ENCODE measurements at places on chromosomes 5 and 9.

DNA sequence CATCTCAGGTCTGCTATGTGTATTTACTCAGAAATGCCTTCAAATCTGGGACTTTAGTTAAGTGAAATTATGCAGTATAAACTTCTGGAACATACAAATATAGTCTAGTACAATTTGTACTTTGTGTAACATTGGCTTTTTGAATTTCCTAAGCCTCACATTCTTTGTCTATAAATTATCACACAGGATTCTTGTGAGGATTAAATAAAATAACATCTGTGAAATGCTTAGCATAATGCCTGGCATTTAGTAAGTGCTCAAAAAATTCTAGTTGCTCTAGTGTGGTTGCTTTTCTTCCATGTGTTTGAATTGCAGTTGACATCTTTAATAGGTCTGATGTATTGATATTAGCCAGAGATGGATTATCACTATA, 2.6 kb downstream of the HMMR start:
- DNase-seq: no peak

DNA sequence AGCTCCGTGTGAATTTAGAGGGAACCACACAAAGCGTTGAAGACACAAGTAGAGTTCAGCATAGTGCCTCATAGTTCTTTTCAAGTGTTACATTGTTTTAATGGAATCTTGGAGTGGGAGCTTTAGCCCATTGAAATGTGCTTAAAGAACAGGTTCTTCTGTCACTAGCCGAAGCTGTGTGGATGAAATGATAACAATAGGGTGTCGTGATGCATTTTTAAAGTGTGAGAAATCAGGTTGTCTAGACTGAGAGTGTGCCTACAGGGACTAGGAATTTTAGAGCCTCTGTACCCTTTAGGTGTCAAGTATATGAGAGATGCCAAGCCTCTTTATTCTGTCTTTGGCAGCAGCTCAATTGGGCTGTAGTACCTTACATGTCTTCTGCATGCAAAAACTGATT, 83.0 kb downstream of the NDUFS4 start:
- no peak for DNase-seq

DNA sequence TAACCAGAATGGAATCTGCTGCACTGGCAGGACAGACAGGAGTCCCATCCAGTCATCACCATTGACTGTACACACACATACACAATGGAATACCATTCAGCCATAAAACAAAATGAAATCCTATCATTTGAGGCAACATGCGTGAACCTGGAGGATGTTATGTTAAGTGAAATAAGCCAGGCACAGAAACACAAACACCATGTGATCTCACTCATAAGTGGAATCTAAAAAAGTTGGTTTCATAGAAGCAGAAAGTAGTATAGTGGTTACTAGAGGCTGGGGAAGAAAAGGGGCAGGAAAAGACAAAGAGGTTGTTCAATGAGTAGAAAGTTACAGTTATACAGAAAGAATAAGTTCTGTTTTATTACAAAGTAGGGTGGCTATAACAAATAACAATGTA, 884.0 kb upstream of the ACO1 start:
- DNase-seq: no peak

GRCh38 chr9:129359916-129360536, 182.0 kb upstream of the IER5L start:
- DNase-seq: no peak

DNA sequence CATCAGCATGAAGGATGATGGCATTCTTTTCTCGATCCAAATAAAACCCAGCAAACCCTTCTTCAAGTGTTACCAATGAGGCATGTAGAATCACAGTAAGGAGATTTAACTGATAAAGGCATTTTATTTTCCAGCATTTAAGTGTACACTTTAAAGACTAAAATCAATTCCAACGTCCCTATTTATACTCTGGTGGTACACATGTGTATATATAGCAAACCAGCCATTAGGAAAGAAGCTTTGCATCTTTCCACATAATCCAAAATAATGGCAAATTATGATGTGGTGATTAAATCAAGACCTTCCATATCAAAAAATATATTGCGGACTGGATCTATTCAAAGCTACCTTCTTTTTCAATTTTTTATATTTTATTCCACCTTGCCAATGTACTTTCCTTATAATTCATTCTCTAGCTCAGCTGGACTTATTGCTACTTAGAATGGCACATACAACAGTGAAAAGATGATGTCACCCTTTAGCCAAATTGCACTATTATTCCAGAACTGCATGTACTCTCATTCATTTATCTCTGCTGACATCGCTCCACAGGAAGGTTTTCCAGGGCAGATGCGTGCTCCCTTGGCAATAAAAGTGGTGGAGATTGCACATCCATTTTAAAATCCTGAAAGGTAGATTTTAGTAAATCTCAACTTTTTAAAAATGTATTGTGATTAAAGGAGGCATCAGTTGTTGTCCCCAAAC, 63.3 kb upstream of the SLC30A5 start:
- DNase-seq: no peak

DNA sequence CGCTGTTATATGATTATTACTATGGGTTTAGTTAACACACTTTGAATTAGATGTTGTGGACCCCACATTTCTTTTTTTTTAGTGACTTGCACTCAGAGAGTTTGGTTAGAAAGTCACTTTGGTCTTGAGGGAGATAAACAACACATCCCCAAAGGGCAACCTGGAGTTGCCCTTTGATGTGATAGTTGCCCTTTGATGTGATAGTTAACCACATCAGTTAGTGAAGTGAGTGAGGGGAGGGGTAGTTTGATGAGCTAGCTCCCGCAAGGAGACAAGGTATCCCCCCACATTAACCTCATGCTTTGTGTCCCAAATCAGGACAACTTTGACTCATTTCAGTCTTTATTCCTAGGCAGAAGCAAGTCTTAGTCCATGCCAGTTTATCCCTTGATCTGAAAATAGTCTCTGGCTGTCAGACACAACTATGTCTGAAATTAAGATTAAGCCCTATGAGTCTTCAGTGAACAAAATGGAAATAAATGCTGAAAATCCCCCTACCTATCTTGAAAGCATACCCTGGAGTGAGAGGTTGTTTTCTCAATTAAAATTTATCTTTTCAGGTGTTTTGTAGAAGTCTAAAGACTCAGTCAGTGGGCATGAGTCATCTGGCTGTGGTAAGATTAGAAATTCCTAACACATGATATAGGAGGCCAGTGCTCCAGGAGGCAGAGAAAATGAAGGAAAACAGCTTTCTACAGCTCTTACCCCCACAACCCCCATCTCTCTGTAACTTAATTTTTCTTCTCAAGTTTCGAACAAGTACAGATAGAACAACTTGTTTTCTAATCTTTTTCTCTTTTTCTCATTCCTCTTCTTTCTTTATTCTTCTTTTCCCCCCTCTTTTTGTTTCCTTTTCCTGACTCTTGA, 208.9 kb upstream of the DMRTA1 start:
- no peak for DNase-seq

DNA sequence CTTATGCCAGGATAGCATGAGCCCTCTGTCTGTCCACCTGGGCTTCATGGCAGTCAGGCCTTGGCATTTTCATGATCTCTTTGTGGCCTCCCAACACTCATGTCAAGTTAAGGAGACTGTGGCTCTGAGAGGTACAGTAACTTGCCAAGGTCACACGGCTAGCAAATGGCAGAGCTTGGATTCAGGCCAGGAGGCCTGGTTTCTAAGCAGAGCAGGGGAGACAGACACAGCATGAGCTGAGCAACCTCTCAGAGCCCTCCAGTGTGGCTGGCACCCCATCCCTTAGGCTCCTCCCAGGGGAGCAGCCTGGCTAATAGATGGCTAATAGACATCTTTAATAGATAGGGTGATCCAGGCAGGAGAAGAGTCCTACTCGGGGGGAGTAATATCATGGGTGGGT, 4.1 kb downstream of the SYNPO start:
- DNase-seq: no peak

- DNase-seq: no peak
Measured at GRCh38 chr5:2269656-2270055, 386.9 kb upstream of the IRX4 start.

DNA sequence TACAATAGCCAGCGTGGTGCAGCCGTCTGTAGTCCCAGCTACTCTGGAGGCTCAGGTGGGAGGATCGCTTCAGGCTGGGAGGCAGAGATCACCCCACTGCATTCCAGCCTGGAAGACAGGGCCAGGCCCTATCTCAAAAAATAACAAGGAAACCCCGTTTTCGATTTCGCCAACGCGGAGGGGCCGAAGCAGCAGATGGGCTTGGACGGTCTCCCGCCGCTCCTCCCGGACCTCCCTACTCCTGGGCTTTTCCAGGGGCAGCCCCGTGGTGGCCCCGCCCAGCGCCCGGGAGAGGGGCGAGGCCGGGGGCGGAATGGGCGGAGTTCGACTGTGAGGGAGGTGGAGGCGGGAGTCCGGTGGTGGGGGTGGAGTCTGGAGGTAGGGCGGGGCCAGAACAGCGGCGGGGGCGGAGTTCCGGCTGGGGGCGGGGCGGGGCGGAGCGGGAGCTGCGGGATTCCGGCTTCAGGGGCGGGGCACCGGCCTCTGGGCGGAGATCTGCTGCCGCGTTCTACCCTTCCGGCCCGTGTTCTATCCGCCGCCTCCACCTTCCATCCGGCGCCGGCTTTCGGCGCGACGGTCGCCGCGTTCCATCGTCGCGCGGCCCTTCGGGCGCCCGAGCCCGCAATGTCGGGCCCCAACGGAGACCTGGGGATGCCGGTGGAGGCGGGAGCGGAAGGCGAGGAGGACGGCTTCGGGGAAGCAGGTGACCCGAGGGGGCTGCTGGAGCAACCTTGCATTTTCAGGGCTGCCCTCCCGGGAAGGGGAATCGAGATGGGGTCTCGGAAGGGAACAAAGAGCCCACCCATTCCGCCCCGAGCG, at the start of gene BBLN:
TSS of gene BBLN (plus strand) at position 482 of the 819 bp plus-strand sequence. CDS start at position 625, 143 bp downstream.
- DNase-seq: peak; percentile 33

GRCh38 chr5:64727150-64727549, 36.8 kb downstream of the SHISAL2B start:
- no peak for DNase-seq

DNA sequence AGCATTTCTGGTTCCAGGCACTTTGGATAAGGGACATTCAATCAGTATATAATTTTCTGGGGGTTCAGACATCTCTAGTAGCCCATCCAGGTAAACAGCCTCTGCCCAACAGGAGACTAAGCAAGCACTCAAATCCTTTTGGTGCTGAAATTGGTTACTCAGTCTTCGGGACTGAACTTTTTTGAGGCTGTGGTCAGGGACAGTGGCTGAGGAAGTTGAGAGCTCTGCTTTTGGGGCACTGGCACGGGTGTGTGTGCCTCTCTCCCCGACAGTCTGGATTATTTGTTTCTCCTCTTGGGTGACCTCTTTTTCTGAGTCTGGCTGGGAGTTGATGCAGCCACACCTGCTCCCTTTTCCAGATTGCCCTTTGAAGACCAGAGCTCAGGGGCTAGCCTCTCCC, 47.6 kb downstream of the ACER2 start:
- no peak for DNase-seq

DNA sequence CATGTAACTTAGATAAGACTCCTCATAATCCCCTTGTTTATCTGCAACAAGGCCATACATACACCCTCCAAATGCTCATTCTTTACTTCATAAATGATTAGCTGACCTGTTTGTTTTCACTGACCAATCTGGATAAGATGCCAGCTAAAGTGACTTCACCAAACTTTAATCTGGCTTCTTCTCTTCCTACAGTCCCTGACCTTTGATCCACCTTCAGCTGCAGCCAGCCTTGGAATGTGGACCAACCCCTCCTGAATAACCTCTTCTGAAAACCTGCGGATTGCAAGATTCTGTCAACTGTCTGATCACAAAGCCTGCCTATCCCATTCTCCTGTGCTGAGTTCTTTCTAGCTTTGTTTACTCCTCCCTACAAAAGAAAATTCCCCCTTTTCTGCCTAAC, 476.8 kb downstream of the LRRC70 start:
- no peak for DNase-seq

DNA sequence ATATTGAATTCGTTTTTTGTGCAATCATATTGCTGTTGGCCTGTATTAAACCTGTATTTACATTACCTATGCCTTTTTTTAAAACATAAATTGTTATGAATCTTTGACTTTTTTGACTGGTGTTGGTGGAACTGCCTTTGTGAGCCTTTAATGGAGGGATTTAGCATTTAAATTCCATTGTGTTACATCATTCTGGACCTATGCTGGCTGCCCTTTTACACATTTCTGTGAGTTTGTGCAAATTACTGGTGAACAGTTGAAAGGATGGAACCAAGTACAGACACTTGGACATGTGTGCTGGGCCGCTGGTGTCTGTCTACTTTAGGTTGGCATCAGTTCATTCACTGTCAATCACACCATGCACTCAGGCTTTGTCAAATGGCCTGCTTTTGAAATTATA, 3.4 kb downstream of the SNX18 start:
- DNase-seq: no peak

GRCh38 chr5:178231539-178232123, 971 bp downstream of the PHYKPL start:
- DNase-seq: no peak

GRCh38 chr5:158798140-158798539, 301.6 kb downstream of the EBF1 start:
- DNase-seq: no peak
